ENCODE measurements at places on chromosomes 2 and 18.

- DNase-seq: no peak
These were observed 31.9 kb upstream of the GPC1 start for GRCh38 chr2:240403396-240404104.

DNA sequence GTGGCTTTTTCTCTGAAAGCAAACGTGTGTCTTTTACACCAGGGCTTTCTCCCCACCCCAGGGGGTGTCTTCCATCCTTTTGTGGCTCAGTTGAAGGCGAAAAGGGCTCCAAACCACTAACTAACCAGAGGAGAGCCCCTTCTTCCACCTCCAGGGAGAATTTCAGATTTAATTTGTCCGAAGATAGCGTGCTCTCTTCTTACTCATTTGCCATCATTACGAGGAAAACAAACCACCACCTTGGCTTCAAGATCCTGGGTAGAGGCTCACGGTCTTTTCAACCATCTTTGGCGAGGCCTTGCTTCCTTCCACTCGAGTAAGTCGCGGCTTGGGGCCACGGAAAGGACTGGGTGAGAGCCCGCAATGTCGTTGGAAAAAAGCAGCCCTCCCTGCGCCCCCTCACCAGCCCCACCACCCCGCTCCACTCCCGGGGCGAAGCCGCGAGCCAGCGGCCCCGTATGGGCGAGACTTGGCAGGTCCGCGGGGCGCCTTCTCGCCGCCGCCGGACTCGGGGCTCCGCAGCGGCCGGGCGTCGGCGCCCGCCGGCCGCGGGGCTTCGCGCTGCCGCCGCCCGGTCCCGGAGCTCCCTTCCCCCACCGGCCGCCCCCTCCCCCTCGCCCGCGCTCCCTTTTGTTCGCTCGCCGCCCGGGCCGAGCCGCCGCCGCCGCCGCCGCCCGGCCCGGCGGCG, 1.7 kb upstream of the ZNF532 start:
- DNase-seq: no peak

DNA sequence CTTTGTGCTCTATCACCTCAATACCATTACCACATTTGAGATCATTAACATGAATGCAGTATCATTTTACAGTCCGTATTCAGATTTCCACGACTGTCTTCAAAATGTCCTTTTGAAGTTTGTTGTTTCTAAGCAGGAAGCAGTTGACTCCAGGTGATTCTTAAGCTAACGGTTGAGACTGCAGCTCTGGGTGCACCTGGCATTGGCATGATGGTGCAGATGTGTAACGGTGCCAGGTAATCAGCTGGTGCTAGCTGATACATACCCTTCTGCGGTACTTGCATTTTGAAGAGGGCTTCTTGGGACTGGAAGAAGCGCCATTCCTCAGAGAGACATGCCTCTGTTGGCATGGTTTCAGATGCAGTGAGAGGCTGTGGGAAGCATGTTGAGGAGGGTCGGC, 19.5 kb downstream of the SIGLEC15 start:
- DNase-seq: no peak

DNA sequence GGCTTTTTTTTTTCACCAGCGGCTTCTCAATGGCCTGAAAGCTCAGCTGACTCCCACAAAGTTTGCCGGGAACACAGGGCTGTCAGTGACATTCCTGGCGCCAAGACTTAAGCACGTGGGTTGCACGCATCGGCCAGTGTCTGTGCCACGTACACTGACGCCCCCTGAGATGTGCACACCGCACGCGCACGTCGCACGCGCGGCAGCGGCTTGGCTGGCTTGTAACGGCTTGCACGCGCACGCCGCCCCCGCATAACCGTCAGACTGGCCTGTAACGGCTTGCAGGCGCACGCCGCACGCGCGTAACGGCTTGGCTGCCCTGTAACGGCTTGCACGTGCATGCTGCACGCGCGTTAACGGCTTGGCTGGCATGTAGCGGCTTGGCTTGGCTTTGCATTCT, 63.2 kb downstream of the CCDC74A start:
- no peak for DNase-seq

Measured in cortex of kidney (tissue), 1 donor.